ENCODE measurements at places on chromosomes 13 and 19.
A peak's percentile ranks its signal among the peaks of the same experiment; 100 is the strongest.

DNA sequence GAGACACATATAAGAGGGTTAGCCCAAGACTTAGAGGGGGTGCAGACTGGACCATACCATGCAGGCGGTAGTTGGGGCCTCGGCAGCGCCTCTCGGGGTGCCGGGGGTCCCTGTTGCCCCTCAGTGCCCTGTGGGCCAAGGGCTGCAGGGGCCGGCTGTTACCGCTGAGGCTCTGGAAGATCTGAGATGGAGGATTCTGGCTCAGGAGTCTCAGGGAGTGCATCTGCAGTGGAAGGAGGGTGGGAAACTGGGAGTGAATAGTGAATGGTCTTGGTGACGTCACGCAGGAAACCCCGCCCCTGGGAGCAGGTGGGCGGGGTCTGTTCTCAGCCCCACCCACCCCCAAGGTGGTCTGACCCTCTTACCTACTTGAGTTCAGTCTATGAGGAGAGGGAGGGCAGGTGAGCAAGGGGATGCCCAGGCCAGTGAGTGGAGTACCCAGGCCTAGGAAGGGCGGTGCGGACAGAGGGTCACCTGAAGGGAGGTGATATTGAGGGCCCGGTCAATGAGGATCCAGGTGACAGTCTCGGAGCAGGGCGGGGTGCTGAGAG lies 1.7 kb upstream of the DBP start:
- DNase-seq = no peak

DNA sequence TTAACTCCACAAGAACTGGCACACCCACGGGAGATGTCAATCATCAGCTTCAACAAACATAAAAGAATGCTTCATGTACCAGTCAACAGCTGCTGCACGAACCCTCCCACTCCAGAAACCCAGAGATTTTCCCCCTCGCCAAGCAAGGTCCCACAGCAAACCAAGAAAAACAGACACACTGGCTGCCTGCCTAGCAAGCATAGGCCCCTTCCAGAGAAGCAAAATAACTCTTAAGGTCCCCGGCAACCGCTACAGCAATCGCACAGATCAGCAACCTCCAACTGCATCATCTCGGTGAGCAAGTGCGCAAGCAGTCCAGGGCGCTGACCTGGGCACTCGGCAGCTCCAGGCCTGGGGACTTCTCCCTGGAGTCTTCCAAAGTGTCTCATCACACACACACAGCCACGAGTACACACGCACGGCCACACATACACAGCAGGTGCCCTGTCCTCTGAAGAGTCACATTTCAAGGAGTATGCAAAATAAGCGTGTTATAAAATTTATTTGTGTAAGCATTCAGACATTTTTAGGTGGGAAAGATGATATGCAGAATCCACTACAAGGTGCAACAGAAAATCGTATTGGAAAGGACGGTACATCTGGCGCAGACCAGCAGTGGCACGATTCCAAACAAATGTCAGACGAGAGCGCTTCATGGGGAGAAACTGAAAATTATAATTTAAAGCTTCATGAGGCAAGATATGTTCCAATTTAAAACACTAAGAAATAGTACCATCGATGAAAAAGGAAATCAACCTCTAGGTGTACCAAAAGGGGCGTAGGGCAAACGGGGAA lies 125.0 kb downstream of the STK24 start:
- peak; percentile 57 for DNase-seq

DNA sequence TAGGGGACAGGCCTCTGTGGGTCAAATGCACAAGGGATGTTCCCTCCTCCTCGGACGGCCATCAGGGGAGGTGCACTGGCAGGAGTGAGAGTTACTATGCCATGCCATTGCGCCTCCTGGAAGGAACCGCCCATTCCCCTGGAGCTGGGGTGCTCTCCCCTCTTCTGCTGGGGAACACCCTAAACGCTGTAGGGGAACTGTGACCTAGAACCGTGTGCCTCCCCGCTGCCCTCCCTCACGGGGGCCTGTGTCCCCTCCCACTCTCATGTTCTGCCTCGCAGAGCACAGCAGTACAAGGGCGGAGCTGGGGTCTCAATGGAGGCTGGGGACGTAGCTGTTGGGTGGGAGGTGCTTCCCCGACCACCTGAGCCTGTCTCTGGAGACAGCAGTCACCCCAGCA lies 17.2 kb upstream of the CRTC1 start:
- no peak for DNase-seq

DNA sequence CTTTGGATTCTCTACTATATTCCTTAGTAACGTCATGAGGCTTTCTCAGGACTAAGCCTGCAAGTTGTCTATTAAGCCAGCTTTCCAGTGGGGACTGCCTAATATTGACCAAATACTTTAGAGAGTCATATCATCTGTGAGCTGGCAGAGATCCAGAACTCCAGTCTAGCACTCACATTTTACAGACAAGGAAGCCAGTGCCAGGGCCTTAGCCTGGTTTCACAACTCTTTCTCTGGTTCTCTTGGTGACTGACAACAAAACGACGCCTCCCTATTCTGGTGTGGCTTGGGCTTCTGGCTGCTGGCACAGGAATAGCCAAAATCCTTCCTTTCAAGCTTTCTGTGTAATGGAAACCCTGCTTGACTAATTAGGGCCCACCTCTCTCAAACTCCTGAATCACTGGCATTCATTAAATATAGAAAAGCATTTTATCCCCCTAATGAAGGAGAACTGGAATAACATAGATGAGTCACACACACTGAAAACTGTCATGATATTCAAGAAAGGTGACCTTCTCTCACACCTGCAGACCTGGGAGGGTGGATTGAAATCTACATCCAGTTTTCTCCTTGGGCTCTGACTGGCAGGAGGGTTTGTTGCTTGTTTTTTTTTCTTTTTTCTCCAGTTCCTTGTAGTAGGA lies 75.2 kb upstream of the UBL3 start:
- DNase-seq = peak; percentile 35

DNA sequence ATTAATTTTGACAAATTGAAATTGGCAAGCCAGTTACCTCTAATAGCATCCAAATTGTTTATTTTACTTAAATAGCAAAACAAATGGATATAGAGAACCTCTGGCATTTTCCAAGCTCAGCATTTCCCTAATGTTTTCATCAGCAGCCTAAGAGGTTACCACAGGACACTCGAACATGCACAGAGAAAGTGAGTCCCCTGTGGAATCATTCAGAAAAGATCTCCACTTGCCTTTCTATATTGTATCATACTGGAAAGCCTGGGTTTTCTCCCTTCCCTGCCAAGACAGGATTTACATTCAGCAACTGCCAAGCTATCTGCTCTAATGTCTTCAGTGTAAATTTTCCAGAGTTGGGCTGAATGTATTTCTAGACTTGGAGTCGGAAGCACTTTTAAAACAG lies 188.9 kb downstream of the KCTD12 start:
- no peak for DNase-seq

DNA sequence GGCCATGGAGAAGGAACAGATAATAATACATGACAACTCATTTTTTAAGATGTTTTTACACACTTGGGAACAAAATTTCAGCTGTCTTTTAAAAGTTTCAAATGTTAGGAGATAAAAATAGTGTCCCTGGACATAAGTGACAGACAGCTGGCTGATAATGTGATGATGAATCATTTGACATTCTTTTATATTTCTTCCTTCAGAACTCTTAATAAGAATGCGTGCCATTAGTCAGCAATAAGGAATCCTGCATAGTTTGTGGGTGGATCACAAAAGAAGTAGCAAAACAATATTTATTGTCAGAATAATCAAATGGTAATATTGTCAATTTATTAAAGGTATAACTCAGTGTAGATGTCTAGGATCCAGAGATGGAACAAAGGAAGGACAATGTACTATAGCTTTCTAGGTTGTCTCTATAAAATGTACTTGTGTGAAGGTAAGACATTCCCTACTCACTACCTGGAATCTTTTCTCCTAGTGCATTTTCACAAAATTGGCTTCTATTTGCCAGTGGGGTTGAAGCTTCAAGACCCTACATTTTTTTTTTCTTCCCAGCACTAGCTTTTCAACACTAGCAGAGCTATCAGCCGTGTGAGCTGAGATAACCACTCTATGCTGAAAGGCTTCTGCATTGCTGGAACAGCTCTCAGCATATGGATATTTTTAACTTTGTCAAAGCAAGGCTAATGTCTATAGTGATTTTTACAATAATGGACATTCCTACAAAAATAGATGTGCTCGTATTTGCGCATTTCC lies 175.6 kb upstream of the SLITRK6 start:
- DNase-seq = no peak

- no peak for DNase-seq
These were observed 1988.1 kb upstream of the PCDH20 start for GRCh38 chr13:63403733-63404132.

DNA sequence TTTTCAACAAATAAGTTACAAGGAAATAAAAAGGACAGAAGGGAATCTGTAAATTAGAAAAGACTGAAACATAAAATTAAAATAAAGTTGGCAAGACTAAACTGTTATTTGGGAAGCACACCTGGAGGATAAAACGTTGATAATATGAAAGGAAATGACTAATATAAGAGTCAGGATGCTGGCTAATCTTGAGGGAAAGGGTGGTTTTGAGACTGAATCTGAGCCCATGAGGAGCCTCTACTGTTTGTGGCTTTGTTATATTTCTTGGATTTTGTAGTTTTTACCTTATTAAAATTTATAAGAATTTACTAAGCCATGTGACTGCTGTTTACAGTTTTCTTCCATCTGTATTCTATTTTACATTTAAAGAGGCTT lies 718.0 kb upstream of the SPRY2 start:
- no peak for DNase-seq

DNA sequence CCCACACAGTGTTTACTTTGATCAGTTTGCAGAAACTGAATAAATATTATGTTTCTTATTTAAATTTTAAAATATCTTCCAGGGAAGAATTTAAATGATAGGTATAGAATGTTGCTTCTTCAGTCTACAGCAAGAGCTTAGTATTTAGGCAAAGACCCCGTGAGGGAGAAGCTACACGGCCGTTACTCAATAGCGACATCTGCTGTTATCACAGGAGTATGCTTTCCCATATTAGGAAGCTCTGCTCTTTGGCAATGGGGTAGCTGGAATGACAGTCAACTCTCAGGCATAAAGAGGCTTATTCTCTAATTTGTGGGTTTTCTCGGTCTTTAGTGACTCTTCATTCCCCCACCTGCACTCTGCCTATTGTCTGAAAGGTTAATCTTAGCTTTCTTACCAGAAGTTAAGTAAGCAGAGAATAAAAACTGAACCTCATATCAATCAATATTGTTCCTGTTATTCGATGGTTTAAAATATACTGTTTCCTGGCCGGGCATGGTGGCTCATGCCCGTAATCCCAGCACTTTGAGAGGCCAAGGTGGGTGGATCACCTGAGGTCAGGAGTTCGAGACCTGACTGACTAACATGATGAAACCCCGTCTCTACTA lies 13.2 kb upstream of the LHFPL6 start:
- DNase-seq = peak; percentile 79

- DNase-seq = peak; percentile 48
These were observed 49.3 kb upstream of the GPR183 start for GRCh38 chr13:99356262-99357091.

GRCh38 chr19:2495130-2495641 lies 19.3 kb downstream of the GADD45B start:
- peak; percentile 38 for DNase-seq

DNA sequence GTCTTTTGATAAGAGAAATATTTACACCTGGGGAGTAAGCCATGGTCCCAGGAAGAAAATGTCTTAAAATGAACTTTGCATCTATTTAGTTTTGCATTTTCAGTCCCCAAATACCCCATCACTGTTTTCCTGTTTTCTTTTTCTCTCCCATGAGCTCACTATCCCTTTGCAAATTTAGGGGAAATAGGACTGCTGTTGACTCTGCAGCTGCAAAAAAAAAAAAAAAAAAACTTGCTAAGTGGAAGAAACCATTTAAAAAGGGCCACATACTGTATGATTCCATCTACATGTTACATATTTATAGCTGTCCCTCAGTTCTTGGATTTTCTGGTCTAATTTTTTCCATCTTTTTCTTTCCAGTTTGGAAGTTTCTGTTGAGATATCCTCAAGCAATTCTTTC lies 98.2 kb upstream of the SERP2 start:
- DNase-seq = no peak

GRCh38 chr19:4295972-4296771 lies 6.0 kb downstream of the TMIGD2 start:
- DNase-seq = peak; percentile 75

DNA sequence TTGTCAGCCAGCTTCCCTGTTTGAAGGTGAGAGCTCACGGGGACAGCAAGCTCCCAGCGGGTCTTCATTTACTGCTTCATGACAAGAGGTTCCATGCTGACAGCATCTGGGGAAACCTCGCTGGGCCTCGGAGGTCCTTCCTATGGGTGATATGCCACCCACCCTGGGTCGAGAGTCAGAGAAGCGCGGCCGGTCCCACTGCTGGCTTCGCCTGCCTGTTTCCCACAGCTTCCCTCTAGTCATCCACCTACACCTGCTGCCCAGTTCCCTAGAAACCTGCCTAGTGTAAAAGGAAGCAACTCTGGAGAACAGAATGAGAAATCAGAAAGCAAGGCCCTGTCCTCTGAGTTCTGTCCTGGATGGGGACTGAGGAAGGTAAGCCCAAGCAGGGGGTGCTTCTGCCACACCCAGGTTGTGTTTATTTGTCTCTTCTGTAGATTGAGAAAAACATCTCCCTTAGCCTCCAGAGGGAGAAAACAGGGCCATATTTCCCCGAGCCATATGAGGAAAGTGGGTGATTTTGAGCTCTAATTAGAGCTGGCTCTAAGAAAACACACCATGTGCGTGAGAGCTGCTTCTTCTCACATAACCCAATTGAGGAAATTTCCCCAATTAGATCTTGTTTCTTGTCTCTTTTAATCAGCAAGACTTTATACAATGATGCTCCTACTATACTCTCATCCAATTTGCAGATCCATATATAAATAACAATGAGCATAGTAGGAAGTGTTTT lies 504.3 kb downstream of the IRS2 start:
- no peak for DNase-seq

- peak; percentile 11 for DNase-seq
These were observed 13.8 kb downstream of the METTL21C start for GRCh38 chr13:102680842-102681740.

GRCh38 chr13:43448605-43449336 lies 338.0 kb downstream of the ENOX1 start:
- DNase-seq = peak; percentile 67

DNA sequence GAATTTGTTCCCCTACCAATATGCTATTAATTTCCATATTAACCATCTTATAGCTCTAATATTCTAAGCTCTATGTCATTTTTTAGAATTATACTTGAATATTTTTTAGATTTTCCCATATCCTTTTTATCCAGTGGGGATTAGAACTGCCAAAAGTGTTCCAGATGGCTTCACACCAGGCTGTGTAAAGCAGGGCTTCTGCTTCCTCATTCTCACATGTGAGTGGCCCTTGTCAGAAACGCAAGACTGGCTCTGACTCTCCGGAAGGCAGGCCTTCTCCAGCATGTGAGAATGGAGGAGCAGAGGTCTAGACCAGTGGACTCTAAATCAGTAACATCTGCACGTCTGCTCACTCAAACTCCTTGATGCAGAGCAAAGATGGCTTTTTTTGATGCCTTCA lies 650.1 kb downstream of the FGF9 start:
- DNase-seq = no peak

- DNase-seq = no peak
These were observed 3.1 kb upstream of the SDHAF1 start for GRCh38 chr19:35991731-35992450.
